ENCODE measurements at places on chromosomes 7 and 10. TPM values are rescaled to one million over a fixed set of nuclear protein-coding genes. Genes with fewer than 3 reads are reported as not detected.

The SMARCD3 gene
- 34.5 TPM for total RNA-seq

DNA sequence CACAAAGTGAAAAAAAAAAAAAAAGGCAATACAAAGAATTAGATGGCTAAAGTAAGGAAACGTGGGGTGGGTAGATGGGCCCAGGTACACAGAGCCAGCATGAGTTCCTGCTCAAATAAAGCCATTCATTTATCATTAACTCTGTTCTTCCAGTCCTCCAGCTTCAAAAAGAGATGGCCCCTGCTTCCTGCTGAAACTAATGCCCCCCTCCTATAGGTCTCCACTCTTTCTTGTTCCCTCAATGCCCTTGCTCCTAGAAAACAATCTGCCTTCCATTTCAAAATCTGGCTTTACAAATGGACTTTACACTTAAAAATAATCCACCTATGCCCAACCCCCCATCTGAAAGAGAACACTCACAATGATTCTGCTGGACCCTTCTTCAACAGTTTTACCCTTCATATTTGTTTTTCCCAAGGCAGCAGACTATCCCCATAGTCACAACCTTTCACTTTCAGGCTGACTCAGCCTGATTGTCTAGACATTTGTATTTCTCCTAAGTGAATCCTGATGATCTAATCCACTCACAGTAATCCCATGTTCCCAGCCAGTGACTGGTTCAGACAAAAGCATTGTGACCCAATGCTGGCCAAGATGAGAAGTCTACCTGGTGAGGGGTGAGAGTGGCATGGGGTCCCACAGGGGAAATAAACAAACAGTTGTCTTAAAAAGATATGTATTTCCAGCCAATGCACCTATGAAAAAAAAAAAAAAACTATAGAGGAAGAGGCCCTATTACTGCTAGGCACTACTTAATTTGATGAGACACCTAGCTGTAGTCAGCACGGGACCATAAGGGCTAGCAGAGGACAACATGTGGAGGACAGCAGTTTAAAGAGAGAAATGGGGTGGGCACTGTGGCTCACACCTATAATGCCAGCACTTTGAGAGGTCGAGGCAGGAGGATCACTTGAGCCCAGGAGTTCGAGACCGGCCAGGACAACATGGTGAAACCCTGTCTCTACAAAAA lies 74.6 kb upstream of the GRID1 start:
- no peak for DNase-seq

GRCh38 chr7:144786522-144786921 lies 49.3 kb downstream of the TPK1 start:
- no peak for DNase-seq

DNA sequence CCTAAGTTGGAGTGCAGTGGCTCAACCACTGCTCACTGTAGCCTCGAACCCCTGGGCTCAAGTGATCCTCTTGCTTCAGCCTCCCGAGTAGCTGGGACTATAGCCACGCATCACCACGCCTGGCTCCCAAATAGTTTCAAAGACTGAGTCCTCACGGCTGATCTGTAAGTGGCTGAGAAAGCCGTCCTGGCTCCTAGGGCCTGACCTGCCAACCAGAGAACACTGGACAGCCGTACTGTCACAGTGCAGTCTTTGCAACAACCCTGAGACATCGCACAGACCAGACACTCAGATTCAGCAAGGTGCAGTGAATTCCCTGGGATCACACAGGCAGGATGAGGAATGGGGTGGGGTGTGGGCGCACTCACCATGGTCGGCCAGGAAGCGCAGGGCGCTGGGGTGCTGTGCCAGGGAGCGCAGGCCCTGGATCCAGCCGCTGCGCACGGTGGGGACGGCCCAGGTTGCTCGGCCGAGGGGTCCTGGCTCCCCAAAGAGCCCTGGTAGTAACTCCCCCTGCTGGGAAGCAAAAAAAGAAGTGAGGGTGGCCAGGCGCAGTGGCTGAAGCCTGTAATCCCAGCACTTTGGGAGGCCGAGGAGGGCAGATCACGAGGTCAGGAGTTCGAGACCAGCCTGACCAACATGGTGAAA lies 10.7 kb downstream of the BRAT1 start:
- no peak for DNase-seq

DNA sequence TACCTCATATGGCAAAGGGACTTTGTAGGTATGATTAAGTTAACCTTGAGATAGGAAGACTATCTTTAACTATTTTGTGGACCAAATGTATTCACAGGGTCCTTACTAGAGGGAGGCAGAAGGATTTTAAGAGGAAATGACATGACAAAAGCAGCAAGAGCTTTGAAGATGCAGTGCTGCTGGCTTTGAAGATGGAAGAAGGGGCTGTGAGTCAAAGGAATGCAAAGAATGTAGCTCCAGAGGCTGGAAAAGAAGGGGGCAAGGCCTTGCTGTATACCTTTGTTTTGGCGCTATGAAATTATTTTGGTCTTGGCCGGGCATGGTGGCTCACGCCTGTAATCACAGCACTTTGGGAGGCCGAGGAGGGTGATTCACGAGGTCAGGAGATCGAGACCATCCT lies 3.2 kb upstream of the NRBF2 start:
- no peak for DNase-seq

DNA sequence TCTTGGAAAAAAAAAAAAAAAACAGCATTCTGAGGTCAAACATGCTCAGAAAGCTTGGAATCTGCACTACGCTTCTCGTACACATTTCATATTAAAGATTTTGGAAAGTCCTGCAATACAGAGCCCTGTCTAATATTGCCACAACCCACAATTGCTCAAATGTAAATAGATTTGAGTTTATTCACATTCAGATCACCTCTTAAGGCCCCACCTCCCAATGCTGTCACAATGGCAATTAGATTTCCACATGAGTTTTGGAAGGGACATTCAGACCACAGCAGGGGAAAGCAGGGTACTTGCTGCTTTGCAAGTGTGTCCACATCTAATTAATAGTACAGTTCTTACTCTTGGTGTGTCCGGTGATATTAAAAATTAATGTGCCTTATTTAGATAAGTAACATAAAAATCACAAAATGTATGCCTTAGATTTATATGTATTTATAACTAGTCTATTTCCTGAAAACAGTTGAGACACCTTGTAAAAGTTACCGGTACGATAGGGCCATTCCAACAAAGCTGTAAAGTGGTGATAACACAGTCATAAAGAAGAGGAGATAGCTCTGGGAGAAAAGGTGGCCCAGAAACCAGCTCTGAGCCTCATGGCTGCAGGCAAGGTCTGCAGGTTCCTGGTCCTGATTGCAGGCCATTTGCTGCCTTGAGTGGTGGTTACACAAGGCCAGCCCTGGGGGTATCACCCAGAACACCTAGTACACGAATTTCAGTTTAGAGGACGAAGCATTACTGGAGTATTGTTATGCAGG lies 27.9 kb downstream of the EGFR start:
- no peak for DNase-seq

DNA sequence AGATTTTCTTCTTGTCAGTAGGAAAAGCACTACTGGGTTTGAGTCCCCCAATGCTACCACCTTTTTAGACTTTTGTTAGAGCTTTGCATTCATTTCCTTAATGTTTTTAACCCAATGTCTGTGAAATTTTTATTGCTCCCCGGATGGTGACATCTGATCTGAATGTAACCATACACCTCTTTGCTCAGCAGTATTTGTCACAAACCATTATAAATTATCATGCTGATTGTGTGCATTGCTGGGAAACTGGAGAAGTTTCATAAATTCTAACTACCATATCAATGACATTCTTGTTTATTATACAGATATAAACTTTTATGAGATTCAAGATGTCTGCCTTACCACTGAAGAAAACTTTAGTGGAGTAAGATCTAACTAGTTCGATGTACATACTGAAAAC lies 8.5 kb downstream of the NRP1 start:
- no peak for DNase-seq

The GNAI1 gene
- 77.6 TPM for total RNA-seq

GRCh38 chr7:154909241-154910105 lies 93.5 kb downstream of the PAXIP1 start:
- no peak for DNase-seq

The ERVW-1 gene
- total RNA-seq: 0.20 TPM
